ENCODE measurements at places on chromosomes 7 and 10.

DNA sequence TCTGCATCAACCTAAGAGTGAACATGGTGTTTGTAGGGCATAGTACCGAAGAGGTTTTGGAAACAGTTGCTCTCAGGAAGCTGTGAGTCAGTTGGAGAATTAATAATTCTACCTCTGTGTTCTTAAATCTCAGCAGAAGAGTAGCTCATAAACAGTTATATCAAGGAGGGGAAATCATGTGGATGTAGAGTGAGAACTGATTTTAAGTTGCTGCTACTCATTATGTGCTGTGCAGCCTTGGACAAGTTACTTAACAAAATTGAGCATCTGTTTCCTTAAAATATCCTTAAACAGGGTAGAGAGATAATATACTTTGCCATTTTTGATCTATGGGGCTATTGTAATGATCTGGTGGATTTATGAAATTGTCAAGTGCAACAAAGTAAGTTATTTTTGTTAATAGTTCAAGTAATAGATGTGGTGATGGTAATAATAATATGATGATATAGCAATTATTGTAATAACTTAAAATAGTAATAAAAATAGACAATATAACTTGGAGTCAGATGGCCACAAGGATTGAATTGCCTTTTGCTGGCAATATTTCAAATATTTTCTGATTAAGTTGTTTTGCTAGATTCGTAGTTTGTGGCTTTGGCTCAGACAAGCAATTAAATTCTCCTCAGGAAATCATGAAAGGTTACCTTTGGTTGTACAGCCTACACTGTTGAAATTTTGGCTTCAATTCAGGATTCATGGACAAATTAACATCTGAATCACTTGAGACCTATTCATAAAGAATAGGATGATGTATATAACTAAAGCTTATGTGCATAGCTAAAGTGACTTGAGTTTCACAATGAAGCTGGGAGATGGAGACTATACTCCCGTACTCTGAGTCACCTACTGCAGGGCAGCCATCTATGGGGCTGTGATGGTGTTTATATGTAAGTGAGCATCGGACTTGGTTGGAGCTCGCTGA, 228.5 kb downstream of the CDK14 start:
- no peak for DNase-seq

DNA sequence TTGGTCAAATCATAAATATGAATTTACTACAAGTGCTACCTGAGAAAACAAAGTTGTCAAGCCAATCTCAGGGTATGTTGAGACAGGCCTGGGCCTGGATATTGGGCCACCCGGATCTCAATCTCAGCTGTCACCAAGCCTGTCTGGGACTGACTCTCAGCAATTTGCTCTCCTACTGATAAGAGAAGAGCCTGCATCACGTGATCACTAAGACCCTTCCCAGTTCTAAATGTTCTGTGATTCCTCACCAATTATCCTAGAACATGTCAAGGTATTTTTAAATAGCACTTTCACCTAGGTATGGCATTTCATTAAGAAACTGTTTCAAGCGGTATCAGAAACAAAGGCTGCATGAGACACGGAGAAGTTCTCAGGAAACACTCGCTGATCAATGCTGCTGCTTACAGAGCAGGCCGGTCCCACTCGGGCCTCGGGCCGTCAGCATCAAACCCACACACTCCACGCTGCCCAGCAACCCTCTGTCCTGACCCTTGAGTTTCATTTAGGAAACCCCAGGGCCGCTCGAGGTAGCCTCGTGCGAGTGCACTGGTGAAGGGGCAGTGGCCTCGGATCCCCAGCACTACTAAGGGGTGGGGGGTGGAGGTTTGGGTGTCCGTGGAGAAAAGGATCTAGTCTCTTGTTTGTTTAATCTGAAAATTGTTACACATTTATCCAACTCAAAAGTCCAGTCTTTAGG, 4.1 kb downstream of the KLF6 start:
- DNase-seq, result no peak

DNA sequence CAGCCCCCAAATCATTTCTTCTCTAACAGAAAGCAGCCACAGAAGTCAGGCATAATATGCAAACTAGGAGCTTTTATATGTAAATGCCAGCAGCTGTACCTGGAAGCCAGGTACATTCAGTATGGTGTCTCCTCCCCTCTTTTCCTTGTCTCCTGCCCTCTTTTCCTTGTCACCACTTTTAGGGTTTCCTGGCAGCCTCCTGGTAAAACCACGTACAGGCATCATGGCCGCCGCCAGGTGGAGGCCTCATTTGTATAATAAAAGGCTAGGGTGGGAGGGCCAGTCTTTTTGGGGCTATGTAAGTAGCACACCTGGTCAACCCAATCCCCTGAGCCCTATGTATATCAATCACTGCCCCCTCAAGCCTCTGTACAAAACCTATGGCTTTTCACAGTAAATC, 28.7 kb downstream of the PDZD8 start:
- DNase-seq, result no peak

GRCh38 chr7:133827707-133828623, 299.2 kb upstream of the LRGUK start:
- no peak for DNase-seq

- DNase-seq, result no peak
Observed at GRCh38 chr10:13859979-13860654, 273.4 kb downstream of the PRPF18 start.

- DNase-seq, result no peak
Observed at GRCh38 chr10:30435073-30435422, 1.1 kb downstream of the MAP3K8 start.

GRCh38 chr10:13831711-13832141, 245.0 kb downstream of the PRPF18 start:
- DNase-seq, result no peak

GRCh38 chr10:71666639-71667386, 52.8 kb downstream of the C10orf105 start:
- no peak for DNase-seq

GRCh38 chr7:17600340-17600752, 301.9 kb downstream of the AHR start:
- no peak for DNase-seq
